GM04503 (cell line): ENCODE measurements at places on chromosomes 7 and 10.

DNA sequence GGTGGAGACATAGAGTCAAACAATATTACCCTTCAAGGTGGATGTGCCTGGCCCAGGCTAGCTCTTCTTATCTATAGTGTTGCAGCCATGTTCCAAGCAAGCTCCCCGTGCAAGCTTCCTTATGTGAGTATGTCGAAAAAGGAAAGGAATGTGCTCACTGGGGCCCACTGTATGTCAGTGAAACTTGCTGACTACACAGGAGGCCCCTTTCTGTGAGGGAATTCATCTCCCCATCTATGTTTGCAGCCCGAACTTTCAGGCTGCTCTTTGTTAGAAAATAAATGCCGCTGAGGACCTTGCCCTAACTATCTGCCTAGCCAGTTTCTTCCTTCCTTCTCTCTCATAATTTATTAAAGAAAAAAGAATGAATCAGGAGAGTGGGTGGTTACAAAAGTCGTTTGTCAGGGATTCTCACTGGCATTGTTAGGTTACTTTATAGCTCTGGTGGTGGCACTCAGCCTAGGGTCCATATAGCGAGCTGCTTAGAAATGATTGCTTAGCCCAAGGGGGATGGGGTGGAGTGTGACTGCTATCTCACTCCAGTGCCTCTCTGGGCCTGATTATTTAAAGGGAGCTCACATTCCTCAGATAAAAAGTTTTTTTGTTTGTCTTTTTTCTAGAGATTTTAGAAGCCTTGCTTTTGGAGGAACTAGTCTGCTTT is 302.1 kb downstream of the ABCA13 start:
- no peak for DNase-seq

DNA sequence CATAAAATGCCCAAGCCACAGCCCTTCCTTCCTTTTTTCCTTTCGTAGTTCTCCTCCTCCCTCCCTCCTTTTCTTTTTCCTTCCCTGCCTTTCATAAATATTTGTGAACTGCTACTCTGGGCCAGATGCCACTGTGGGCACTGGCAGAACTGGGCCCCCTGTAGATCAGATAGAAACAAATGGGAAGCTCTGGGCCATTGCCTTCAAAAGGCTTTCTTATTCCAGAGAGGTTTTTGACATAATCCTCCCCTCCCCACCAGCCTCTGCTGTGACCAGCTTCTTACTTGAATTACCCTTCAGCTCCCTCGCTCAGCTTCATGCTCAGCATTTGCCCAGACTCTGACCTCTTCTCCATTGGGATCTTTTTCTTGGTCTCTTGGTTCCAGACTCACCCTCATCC is 886.8 kb downstream of the LRMDA start:
- DNase-seq = no peak

DNA sequence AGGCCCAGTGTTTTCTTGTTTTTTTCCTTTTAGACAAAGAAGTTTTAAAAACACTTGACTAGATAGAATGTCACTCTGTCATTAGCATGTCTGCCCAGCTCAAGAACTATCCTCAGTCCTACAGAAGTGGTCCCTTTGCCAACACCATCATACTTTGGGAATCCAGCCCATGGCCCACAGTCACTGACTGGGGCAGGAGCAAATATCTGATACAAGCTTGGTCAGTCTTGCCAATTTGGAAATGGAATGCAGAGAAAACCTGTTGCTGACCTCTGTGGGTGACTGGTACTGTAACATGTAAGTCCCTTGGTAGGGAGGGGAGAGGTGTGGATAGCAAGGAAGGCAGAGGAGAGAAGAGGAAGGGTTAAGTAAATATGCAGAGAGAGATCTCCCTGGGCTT is 47.8 kb downstream of the IPMK start:
- DNase-seq = no peak

GRCh38 chr10:2214092-2214491 is 476.8 kb upstream of the ADARB2 start:
- DNase-seq = no peak

DNA sequence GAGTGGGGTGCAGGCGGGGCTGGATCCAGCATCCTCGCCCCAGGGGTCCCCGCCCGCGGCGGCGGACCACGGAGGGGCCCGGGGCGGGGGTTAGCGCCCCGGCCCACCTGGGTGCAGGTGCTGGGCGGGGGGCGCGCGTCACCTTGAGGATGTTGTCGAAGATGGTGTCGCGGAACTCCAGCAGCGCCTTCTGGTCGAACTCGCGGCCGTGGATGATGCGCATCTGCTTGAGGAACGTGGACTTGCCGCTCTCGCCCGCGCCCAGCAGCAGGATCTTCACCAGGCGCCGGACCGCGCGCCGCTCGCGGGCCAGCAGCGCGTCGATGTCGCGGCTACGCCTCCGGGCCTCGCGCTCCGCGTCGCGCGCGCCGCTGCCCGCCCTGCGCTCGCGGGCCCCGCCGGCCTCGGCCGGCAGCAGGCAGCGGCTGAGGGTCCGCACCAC is 376 bp downstream of the GNA12 start:
- DNase-seq = no peak

DNA sequence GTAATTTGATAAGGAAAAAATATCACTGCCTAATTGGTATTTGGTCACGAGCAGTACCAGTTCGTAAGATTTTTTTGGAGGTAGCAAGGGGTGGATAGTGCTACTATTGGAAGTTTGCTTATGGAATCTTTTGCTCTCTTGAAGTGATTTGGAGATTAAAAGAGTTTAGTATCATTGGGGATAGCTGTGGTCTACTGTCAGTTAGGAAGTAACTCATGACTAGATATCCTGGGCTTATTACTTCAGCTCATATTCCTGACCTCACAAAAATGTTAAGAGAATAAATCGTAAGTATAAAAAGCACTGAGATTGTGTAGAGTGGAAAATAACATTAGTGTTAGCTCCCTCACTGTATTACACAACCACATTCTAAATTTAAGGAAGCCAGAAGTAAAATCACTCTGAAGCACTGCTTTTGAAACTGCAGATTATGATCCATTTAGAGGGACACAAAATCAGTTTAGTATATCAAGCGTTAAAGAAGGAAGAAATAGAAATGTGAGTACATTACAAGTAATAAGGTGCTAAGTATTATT is 22.6 kb downstream of the SGPL1 start:
- DNase-seq = no peak

DNA sequence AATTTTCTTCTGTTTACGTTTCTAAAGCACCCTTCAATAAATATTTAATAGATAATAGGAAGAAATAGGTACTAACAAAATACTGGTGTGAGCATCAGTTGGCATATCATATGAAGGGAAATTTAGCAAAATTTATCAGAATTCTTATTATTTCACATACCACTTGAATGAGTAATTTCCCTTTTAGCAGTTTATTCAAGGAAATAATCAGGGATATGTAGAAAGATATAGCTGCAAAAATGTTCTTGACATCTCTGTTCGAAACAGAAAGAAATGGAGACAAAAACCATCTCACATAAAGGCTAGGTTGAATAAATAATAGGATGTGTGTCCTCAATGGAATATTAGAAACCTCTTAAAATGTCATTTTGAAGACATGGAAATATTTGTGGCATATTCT is 35.8 kb upstream of the PIP4K2A start:
- no peak for DNase-seq

DNA sequence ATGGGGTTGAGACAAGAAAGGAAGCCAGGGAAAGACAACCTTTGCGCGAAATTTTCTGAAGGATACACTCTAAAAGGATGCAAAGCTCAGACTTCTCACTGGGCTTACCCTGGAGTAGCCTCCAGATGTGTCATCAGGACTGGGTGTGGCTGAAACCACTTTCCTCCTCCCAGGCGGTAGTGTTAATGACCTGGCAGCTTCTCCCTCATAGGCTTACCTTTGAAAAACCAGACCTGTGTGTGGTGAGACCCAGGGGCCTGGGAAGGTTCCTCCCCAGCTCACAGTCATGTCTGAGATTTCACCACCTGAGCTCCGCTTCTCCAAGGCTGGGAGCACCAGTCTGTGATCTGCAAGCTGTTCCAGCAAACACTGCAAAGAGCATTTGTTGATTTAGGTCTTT is 93.7 kb downstream of the EPC1 start:
- DNase-seq = no peak

DNA sequence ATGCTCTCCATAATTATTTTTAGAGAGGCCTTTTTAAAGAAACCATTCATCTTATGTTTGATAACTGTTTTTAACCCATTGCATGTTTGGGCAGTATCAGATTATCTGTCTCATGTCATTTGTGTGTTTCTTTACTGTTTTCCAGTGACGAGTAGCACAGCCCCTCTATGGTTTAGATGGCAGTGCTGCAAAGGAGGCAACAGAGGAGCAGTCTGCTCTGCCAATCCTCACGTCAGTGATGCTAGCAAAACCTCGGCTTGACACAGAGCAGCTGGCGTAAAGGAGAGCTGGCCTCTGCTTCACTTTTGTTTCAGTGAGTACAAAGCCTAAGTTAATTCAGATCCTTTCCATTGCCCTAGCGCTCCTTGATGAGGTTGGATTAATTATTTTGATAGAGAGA is 80.4 kb upstream of the GARIN1A start:
- DNase-seq = no peak

GRCh38 chr7:78265071-78265470 is 466.5 kb downstream of the PHTF2 start:
- no peak for DNase-seq

- DNase-seq = no peak
Measured at GRCh38 chr10:101222683-101223273, 6.5 kb downstream of the LBX1 start.

DNA sequence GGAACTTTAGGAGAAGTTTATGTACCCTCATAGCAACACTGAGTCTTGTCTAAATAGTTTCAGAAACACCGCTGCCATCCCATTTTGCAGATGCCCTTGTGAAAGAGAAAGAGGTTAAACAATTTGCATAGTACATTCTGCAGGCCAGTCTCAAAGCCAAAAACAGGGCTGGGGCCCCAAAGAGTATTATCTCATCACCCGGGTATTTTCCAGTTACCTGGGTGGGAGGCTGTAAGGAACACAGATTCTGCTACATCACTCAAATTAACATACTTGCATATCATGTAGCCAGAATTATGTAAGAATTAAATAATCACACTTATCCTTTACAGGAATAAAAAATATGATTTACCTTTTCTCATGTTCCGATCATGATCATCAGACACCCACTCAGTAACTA is 3.1 kb upstream of the FAM171A1 start:
- DNase-seq = no peak

DNA sequence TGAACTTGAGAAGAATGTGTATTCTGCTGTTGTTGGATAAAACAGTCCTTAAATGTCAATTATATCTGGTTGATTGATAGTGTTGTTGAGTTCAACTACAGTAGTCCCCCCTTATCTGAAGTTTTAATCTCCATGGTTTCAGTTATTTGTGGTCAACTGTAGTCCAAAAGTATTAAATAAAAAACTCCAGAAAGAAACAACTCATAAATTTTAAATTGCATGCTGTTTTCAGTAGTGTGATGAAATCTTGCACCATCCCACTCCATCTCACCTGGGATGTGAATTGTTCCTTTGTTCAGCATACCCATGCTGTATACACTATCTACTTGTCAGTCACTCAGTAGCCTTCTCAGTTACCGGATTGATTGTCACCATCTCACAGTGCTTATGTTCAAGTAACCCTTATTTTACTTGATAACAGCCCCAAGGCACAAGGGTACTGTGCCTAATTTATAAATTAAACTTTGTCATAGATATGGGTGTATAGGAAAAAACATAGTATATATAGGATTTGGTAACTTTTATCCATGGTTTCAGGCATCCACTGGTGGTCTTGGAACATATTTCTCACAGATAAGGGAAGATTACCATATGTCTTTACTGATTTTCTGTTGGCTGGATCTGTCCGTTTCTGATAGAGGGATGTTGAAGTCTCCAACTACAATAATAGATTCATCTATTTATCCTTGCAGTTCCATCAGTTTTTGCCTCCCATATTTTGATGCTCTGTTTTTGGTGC is 57.1 kb downstream of the AOAH start:
- DNase-seq = no peak

DNA sequence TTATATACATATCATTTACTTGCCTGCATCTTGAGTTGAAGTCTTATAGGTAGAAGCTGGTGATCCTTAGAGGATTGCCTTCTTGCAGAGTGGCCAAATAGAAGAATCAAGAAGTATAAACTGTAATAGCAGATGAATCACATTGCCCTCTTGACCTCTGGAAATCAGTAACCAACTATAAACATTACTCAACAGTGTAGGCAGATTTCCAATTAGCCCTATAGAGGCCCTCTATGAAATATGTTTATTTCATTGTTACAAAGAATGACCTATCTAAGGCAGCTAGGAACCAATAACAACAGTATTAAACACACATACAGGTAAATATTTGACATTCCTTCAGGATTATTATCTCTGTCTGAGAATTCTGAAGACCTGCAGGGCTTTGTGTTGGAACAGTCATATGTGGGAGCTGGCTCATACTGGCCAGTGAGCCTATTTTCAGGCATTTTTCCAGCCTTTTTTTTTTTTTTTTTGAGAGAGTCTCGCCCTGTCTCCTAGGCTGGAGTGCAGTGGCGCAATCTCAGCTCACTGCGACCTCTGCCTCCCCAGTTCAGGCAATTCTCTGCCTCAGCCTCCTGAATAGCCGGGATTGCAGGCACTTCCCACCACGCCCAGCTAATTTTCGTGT is 7.2 kb upstream of the SRI start:
- DNase-seq = no peak

GRCh38 chr10:81886939-81887338 is 11.9 kb downstream of the NRG3 start:
- no peak for DNase-seq

GRCh38 chr10:88879534-88880281 is at the start of gene STAMBPL1:
Gene STAMBPL1 (plus strand): TSS chr10:88880245. CDS start chr10:88901709, 21,464 bp downstream.
- no peak for DNase-seq

- no peak for DNase-seq
Measured at GRCh38 chr7:27799212-27799611, 59.2 kb downstream of the TAX1BP1 start.

DNA sequence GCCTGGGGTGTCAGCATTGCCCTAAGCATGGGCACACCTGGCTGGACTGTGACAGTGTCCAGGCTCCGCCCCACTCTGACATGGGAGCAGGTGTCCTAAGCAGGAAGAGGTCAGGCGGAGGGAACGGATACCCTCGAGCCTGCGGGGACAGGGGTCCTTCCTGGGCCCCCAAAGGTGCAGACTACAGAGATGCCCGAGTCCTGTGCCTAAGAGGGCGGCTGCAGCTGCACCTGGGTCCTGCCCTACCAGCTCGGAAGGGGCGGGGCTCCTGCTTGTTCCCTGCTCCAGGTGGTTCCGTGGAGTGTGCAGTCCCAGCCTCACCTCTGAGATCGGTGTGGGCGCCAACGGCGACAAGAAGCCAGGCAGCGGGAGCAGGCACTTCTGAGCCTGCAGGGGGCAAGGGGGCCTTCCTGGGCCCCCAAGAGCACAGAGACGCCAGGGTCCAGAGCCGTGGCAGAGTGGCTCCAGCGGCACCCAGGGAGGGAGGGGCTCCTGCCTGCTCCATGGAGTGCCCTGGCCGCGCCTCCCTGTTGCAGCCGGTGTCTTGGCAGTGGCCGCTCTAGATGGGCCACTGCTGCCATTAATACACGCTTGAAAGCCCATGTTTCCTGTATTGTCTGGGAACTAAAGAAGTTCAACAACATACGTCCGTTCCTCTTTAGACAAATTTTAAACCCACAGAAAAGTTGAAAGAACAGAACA is 64.5 kb upstream of the CACNA2D1 start:
- DNase-seq = no peak
